ENCODE measurements at places on chromosomes 2 and 18.

DNA sequence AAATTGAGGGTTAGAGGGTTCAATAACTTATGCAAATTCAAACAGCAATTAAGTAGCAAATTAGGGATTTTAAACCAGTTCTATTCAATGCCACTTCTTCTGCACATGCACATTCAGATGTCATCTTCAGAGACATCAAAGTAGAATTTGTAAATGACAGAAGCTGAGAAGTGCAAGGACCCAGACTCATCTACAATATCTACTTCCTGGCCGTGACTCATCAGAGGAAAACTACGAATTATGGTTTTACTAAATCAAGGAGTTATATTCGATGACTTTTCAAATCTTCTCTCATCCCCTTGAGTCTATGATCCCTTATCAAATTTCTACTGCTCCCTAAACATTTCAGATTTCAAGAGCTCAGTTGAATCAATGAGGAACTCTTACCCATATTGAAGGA is 20.0 kb upstream of the STAT4 start:
- no peak for DNase-seq

GRCh38 chr2:204108330-204108751 is 171.8 kb downstream of the ICOS start:
- DNase-seq = peak; percentile 22

DNA sequence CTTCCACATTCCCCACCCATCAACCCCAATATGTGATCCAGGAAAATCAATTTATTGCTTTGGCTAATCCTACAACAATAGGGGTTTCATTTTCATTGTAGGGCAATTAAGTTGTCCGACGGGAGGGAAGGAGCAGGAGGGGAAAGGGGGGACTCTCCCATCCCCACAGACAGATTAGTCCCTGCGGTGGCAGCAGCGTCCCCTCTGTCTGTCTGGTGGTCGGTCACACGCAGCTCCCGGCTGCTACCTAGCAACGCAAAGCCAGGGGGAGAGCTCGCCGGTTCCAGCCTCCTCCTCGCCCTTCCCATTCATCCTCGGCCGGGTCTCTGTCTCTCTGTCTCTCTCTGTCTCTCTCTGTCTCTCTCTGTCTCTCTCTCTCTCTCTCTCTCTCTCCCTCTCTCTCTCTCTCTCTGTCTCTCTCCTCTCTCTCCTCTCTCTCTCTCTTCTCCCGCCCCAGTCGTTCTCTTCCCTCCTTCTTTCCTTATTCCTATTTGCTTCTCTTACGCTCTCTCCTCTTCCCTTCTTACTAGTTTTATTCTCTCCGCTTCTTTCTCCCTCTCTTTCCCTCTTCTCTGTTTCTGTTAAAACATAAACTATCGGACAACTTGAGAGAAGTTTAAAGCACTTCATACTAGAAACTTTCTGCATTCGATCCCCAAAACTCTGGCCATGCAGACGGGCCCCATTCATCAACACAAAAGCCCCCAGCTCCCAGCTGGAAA is 1.2 kb downstream of the LRP2 start:
- no peak for DNase-seq

DNA sequence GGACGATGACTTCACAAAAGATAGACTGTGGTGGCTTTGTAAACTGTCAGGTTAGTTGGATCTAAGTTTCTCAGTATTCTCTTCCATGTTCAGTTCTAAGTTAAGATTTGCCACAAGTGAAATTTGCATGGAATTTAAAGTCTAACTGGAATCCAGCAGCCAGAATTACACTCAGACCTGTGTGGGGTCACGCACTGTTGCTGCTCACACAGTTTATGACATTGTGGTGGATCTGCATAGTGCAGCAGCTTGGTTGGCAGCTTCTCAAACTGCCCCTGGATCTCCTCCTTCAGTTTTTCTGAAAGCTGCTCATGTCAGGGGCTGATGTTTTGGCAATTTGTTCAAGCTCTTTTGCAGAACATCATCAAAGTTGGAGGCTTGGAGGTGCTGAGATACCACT is 228.1 kb upstream of the KCNJ3 start:
- DNase-seq = no peak

DNA sequence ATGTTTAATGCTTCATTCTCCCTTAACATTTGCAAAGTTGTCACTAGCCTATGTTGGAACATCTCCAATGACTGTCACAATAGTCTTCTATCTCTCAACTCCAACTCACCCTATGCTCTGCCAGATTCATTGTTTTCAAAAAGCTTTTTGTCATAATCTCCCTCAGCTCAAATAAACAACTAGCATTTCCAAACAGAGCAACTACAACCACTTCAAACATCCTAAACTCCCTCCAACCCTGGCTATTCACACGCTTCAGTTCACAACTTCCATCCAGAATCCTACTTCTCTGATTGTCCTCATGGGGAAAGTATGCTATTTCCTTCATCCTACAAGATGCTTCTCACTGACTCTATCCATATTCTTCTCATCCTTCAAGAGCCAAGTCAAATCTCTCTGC is 139.2 kb upstream of the VRK2 start:
- no peak for DNase-seq

- no peak for DNase-seq
Observed at GRCh38 chr18:40708726-40709125, 1246.3 kb upstream of the PIK3C3 start.

DNA sequence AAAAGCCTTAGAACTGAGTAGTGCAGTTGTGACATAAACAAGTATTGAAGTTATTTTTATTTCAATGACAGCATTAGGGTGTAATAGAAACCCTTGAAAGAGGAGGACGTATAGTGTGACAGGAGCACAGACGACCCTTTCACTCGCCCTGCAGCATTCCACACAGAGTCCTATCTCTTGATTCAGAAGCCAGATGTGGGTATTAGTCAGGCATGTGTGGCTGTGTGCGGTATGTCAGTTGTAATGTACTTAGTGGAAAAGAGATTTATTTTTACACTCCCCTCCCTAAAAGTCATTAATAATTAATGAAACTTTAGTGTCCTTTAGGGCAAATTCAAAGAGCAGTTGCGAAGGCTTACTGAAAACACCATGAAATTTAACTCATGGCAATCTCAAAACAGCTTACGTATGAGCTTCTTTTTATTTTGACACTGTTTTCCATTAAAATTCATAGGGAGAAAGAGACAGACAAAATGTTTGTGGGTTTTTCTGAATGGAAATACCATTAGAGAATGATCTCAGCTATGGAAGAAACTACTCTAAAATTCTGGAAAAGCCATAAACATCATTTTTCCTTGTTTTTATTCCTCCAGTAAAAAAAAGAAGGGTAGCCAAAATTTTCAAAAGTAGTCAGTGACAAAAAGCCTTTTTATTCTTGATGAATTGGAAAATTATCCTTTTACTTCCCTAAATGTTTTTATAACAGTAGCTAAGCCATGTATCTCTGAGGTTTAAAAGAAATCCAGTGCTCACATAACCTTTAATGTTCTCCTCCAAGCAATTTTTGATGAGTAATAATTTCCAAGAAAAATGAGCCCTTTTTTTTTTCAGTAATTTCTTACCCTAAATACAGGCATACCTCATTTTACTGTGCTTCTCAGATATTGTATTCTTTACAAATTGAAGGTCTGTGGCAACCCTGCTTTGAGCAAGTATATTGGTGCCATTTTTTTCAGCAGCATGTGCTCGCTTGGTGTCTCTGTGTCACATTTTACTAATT is 84.0 kb upstream of the DSEL start:
- no peak for DNase-seq

DNA sequence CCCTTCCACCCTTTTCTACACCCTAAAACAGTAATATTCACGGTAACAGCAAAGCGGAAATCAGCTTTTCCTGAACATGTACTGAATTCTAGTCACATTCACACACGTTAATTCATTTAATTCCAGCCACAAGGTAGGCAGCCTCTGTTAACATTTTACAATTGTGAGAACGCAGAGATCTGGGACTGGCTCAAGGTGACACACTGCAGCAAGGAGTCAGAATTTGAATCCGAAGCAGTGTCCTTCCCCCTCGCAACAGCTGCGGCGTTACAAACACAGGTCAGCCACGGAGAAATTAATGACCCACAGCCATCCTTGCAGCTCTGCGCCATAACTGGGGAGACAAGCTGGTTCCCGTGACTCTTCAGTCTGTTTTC is 818 bp upstream of the SLC20A1 start:
- DNase-seq = no peak

GRCh38 chr2:2012505-2012904 is 268.2 kb upstream of the PXDN start:
- no peak for DNase-seq

- DNase-seq = no peak
Observed at GRCh38 chr2:45748239-45748638, 96.8 kb downstream of the PRKCE start.

DNA sequence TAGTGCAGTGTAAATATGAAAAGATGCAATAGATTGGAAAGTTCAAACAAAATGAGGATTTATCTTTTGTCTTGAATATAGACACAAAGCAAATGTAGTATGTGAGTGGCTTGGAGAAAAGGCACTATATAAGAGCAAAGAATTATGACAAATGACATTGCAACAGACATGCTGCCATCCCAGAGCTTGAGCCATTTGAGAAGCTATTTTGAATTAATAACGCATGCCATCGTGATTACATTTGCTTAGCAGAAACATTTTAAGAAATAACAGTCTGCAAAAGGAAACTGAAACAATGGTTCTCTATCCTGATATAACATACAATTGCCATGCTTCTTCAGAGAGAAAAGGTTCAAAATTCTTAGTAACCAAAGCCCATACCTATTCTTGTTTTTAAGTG is 677.1 kb downstream of the ZEB2 start:
- no peak for DNase-seq

DNA sequence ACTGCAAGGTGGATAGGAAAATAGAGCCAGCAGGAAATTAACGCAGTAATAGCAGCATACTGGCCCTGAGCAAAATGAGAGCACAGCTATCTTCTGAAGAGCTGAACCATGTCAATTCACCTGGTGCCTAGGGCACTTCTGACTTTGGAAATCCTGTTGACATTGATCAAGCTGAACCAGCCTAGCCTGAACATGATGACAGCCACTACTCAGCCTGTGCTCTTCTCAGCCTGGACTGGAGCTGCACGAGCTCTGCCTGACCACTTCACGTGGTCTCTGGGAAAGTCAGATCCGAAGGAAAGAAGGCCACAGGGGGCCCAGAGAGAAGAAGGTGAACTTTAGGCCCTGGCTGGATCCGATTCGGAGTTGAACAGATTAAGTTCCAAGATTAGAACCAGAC is 421.9 kb downstream of the LPIN1 start:
- no peak for DNase-seq

DNA sequence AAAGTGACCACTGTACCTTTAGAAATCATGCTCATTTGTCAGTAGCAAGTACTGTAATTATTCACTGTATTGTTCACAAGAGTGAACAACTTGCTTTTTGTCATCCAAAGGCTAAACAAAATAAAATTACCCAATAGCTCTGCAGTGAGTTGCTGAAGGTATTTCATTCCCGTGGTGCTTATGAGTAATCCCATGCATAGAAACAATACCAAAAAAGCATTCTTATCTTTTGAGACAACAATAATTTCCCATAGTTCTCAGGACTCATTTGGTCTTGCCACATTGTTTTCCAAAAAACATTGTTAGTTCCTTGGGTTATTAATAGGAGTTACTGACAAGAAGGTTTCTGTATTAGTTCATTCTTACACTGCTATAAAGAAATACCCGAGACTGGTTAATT is 503.2 kb upstream of the FAM98A start:
- no peak for DNase-seq

DNA sequence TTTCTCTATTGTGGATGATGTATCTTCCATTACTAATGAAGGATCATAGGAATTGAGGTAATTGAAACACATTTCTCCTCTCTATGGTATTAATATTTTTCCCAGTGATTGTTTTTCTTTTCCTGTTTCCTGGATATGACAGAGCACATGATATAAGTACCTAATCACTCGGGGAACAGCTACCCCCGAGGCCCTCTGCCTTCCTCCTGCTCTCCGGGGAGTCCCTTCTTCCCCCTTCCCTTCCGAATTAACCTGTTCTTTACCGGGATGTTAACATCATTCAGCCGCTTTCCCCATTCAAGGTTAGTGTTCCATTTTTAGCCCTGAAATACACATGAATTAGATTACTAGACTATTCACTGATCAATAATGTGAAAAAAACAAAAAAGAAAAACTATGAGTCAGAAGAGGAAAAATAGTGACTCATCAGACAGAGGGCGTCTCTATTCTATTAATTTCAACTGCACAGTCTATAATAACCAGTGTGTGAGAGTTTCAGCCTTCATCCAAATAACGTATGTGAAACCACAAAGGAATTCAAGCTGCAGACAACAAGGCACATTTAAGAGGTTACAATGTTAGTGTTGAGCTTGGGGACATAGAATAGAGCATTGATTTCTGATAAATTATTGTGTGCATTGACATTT is 450.8 kb downstream of the DLGAP1 start:
- DNase-seq = no peak

DNA sequence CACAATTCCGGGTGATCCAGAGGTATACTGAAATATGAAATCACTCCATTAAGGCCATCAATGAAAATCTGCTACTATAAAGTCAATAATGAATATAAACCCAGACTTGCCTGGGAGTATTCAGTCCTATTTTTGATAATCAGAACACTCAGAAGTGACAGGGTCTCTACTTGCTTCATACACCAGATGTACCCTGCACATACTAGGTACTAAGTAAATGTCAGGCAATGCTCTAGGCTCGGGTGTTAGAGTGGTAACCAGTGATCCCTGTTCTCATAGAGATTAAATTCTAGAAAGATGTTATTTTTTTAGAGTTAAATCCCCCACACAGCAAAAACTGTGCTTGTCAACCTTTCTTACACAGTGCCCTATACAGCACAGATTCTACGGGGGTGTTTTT is 12.3 kb downstream of the STAT1 start:
- DNase-seq = no peak

DNA sequence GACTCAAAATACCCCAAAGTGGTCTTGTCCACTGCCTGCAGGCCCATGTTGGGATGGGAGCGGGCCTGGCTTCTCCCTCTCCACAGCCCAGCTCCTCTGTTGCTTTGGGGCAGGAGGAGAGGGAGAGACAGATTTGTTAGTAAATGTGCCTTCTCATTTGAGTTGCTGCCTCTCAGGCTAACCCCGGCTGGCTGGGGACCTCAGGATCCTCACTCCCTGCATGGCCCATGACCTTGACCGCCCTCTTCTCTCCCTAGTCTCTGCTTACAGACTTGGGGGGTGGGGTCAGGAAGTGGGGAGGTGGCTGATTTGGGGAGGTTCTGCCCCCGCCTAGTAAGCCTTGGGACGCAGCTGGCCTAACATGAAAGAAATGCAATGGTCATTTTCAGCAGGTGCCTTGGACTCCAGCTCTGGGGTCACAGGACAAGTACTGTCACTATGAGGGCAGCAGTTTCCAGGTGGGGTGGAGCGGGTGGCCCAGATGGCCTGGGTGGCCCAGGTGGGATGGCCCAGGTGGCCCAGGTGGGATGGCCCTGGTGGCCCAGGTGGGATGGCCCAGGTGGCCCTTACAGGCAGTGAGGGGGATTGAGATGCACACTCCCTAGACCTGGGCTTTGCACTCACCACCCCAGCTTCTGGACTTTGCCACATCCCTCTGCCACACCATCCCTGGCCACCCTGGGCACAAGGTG is 24.1 kb downstream of the HJURP start:
- no peak for DNase-seq

- DNase-seq = no peak
Observed at GRCh38 chr2:162155093-162155492, 3.0 kb upstream of the GCG start.

- DNase-seq = no peak
Observed at GRCh38 chr2:168635065-168635577, 167.3 kb upstream of the NOSTRIN start.

GRCh38 chr2:74396149-74396548 is 16.0 kb upstream of the DCTN1 start:
- DNase-seq = no peak

GRCh38 chr2:236536727-236537398 is 32.8 kb upstream of the ACKR3 start:
- peak; percentile 33 for DNase-seq

GRCh38 chr2:113050921-113051895 is 1.5 kb downstream of the IL36B start:
- no peak for DNase-seq
